GM03348 (cell line): ENCODE measurements at places on chromosomes 5 and 9.
A peak's percentile ranks its signal among the peaks of the same experiment; 100 is the strongest.

GRCh38 chr5:101364469-101364868 lies 461.4 kb upstream of the ST8SIA4 start:
- no peak for DNase-seq

GRCh38 chr5:120873083-120873482 lies 409.0 kb downstream of the PRR16 start:
- peak; percentile 11 for DNase-seq

- no peak for DNase-seq
Measured at GRCh38 chr9:26081847-26082246, 403.6 kb upstream of the TUSC1 start.

DNA sequence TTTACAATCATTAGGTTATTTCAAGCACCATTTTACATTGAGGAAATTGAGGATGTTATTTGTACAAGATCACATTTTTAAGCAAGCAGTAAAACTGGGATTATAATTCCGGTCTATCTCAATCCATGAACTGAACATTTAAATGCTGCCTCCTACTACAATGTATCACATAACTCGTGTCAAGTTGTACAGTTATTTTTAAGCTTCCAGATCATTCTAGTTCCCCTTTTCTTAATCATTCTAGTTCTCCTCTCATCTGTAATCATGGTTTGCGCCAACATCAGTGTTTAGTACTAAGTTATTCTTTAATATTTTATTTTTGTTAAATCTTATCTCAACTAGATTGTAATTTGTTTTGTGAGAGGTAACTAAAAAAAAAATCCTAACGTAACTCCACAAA lies 2.4 kb upstream of the UHRF2 start:
- no peak for DNase-seq

DNA sequence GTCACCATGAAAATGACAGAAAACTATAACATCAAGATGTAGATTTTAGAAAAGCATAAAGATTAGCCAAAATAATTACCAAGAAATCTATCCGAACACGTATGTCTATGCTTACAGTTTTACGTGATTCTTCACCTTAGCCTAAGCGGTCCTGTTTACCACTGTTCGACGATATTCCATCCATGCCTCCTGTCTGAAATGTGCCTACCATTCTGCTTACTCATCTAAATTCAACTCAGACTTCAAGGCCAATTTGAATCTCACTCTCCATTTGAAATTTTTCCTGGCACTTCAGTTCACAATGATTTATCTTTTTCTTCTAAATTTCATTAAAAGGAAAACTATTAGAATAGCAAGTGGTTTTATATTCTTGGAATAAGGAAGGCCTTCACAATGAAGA lies 15.4 kb downstream of the ZDHHC21 start:
- DNase-seq, result no peak

DNA sequence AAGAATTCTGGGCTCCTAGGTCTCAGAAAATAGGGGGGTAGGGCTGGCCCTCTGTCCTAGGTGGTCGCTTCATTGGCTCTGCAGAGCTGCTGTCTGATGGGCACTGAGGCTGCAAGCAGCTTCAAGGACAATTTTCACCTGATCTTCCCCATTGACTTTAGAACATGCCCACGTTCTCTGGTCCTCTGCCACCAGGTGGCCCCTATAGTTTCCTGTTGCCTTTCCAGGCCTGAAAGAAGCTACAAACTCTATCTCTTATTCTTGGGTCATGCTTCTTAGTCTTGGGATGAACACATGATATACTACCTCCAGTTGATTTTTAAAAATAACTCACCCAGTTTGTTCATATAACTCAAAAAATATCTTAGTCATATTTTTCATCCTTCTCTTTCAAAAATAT lies 26.3 kb downstream of the SPZ1 start:
- no peak for DNase-seq

DNA sequence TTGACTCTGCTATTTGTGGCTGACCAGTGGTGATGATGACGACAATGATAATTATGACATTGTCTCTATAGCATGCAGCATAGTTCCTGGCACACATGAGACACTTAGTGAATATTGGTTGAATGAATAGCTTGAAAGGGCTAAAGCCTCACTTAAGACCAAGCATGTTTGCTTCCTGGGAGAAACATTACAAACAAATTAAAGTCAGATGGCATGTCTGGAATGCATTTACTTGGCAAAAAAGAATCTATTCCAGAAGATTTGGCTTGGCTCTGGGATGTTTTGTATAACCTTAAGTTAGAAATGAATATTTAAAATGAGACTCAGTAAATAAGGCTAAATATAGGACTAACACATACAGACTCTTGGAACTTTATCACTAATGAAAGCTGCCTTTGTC lies 21.6 kb downstream of the GAS1 start:
- peak; percentile 76 for DNase-seq

GRCh38 chr5:134091626-134092121 lies 22.8 kb upstream of the TCF7 start:
- peak; percentile 40 for DNase-seq

GRCh38 chr9:84857211-84857610 lies 187.7 kb downstream of the NTRK2 start:
- peak; percentile 12 for DNase-seq

GRCh38 chr5:80877592-80877991 lies 82.6 kb upstream of the RASGRF2 start:
- DNase-seq, result no peak

- DNase-seq, result no peak
Measured at GRCh38 chr5:178257650-178258049, 25.0 kb upstream of the PHYKPL start.

DNA sequence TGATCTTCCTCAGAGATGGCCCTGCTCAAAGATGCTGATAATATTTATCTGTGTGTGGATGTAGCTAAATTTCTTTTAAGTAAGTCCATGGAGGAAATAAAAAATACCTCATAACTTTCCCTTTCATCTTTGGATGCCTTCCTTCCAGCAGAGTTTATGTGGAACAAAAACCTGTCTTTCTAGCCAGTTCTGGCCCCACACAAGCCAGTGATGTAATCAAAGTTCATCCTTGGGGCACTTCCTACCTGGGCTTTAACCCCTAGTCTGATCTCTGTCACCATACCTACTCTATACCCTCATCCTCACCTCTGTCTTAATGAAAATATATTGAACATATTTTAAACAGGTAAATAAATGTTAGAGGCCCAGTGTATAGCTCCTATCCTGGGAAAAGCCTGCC lies 39.8 kb upstream of the RASGRF2 start:
- DNase-seq, result no peak

DNA sequence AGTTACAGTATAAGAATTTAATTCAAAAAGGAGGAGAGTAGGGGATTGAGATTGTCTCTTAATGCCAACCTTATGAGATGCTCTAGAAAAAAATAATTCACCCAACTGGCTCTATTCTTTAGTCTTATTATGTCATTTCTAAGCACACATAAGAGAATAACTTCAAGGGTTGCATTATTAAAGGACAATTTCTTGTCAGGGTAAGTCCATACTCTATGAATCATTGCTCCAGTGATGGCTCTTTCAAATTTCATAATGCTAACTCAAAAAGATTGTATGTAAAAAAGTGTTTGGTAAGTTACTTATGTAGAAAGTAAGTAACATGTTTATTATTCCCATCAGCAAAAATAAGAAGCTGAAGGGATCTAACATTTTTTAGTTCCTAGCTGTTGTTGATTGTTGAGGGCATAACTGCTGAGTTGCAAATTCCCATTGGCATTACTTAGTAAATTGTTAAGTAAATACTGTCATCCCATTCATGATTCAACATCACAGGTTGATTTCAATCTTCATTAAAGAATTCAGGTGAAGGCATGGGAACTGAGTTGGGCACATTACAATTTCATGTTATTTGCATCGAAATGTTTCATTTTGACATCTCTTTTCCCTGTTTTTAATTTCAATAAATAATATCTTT lies 28.6 kb downstream of the ALDH1A1 start:
- DNase-seq, result no peak

DNA sequence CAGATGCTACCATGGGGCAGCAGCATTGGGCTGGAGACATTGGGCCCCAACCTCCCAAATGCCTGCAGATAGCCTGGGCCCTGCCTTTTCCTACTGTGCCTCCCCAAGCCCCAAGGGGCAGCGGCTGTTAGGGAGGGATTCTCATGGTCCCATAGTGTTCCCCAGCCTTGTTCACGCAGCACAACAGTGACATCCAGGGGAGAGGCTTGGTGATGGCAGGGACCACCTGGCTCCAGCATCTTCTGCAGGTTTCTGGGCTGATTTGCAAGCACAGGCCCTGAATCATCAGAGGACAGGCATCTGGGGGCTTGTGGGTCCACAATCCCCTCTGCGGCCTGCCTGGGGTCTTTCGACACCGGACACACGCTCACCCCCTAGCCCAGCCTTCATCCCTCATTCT lies 354.6 kb downstream of the SLIT3 start:
- no peak for DNase-seq

GRCh38 chr5:107542831-107543231 lies 127.9 kb downstream of the EFNA5 start:
- DNase-seq, result peak; percentile 76

GRCh38 chr9:134344068-134344799 lies 18.0 kb downstream of the RXRA start:
- DNase-seq, result peak; percentile 58
